HAP-1 (cell line): ENCODE measurements at places on chromosomes 3 and 15.

DNA sequence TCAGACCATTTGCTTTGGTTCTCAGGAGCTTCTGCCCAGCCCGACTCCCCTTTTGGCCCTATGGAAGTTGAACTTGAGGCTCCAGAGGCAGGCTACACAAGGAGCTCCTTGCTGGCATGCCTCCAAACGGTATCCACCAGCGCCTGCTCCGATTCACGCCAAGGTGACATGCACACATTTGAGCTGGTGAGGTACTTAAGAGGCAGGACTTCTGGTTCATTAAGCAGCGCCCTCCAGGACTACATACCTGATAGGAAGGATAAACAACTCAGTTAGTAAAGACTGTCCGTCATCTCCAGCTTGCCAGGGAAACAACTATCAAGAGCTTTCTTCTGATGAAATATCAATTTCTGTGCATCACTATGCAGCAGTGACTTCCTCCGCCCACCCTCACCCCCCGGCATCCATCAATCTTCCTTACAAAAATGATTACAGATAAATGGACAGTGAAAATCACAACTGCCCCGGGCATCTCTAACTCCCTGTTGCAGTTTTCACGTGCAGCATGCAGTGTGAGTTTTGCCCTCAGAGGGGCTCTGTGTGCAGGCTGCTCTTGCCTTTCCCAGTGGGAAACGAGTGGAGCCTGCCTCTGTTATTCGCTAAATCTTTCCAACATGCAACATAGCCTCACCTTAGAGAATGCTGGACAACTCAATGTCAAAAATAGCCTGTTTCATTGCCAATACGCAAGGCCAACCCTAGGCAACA, 122.9 kb downstream of the ARRDC4 start:
- DNase-seq = no peak

- DNase-seq = no peak
Observed at GRCh38 chr3:133691273-133692107, 29.7 kb upstream of the TOPBP1 start.

DNA sequence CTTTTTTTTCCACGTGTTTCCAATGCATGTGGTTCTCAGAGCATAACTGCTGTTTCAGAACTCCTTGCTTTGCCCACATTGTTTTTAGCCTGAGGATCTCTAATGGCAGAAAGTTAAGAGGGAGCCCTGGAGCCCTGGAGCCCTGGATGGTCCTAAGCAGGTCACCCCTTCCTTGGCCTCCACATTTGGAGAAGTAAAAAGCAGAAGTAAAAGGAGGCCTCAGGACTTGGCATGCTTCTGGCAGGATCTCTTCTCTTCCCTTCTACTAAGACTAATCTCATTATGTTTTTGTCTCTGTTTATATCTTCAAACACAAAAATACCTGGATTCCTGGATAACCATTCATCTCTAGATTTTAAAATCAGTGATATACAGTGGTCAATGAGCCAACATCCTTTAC, 50.1 kb downstream of the P2RY1 start:
- DNase-seq = no peak

GRCh38 chr3:128435058-128435457, 31.6 kb downstream of the DNAJB8 start:
- peak; percentile 27 for DNase-seq

DNA sequence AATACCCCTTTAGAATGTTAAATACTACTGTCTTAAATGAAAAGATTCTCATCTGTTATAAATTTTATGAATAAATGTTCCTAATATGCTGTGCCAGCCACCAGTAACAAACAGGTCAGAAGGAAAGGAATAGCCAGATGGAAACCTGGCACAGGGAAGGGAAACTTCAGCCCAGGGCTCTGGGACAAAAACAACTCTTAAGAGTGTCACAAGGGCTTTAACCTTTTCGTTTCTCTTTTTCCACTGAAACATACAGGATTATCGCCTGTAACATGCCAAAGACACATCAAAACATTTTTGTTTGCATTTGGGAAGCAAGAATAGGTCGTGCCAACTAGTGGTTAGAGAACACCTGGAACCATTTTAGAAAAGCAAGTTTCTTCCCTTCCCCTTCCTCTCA, 109.0 kb upstream of the NEDD4 start:
- no peak for DNase-seq

DNA sequence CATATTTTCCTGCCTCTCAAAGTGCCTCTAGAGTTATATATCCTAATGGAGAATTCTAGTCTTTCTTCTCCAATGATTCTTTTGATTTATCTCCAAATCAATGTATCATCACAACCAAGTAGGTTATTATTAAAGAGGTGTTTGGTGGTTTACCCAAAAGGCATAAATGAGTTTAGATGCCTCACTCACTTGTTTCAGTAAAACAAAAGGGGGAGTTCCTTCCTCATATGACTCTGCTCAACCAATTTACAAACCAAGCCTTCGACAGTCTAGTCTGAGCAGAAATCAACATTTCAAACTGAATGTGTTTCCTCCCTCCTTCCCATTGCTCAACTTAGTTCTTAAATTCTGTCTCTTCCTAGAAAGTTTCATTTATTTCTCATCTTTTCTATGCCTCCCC, 116.5 kb downstream of the TNIK start:
- no peak for DNase-seq

DNA sequence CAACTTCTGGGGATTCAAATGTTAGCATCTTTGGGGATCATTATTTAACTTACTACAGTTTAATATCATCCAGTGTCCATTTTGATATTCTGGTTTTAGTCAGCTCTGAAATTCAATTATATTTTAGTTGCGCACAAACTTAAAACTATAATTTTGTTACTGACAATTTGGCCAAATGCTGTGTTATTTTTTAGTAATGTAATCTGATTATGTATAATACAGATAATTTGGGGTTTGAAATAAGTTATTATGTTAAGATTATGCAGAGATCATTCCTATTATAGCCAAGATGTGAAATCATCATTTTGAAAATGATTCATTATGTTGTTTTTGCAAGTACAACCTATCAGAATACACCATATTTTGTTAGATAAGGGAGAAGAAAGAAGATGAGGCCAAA, 706.1 kb downstream of the ROBO2 start:
- DNase-seq = no peak

DNA sequence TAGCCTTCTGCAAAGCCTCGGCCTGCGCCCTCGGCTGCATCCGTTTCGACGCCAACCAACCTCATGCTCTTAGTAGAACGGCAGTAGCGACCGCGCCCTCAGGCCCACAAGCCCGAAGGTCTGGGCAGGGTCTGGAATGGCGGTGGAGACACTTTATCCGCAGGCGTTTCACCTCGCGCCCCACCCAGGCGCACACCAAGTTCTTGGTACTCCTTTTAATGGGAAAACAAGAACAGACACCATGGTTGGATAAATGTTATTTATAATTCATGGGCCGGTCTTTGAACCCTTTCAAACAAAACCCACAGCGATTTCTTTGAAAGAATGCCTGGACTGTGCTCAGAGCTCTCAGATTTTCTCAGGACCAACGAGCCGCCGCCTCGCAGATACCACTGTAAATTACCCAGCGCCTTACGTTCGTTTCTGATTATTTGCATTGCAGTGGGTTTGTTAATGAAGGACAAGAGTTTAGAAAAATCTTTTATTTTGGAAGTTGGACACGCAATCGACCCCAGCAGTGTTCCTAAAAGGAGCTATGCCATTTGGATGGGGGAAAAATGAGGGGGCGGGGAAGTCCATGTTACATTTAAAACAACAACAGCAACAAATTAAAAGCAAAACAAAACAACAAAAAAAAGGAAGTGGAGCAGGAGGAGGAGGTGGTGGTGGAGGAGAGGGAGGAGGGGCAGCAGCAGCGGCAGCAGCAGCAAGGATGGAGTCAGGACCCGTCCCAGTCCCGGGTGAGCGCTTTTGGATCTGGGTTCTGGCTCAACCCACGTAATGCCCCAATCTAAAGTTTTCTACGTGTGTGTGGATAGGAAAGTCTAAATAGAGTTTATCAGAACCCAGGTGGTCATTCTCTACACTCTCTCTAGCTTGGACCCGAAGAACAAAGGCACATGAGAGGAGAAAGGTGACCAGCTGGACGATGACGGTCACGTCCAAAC, 993 bp upstream of the ISL2 start:
- peak; percentile 68 for DNase-seq

- DNase-seq = peak; percentile 72
Observed at GRCh38 chr15:56821721-56822425, 88.6 kb upstream of the ZNF280D start.

- DNase-seq = no peak
Observed at GRCh38 chr3:67593761-67594234, 60.6 kb downstream of the SUCLG2 start.

DNA sequence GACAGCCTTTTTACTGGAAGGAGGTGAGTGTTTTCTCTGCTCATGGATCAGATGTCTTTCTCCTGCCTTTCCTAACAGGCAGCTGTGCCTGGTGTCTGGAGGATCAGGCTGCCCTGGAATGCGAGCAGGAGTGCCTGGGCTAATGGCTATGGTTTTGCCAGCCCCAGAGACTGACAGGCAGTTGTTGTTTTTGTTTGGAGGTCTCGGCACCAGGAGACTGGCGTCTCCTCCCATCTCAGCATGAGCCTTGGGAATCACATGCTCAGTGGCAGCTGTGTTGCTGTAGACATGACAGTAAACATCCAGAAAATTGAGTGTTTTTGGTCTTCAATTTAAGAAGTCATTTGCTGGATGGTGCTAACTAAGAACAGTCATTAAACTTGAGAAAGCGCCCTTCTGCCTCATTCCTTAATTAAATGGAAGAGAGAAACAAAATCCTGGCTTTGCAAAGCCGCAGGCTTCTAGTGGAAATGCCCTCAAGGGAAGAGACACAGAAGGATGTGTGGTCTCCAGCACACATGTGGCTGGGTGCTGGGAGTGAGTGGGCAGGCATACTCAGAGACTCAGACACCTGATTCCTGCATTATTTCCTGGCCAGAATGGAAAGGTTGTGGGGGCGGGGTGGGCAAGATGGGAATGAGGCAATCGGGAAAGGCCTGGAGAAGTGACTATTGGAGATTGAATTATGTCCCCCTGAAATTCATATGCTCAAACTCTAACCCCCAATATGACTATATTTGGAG, 97.0 kb upstream of the NMNAT3 start:
- DNase-seq = no peak

DNA sequence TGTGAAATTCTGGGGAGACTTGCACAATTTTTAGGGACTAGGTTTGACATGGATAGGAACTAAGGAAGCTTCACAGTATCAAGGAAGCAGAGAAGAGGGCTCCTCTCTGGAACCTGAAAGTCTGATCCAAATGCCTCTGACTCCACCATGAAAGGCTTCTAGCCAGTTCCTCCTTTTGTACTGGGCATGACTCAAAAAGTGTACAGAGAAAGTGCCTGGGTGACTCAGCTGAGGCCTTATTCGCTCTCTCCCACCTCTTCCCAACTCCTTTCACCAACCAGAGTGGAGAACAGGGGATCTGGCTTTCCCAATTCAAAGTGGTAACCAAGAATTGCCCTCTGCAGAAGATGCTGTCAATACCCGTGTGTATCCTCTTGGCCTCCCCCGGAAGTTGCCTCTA, 342.9 kb upstream of the PROK2 start:
- no peak for DNase-seq

GRCh38 chr3:174498638-174499037, 360.5 kb upstream of the NAALADL2 start:
- no peak for DNase-seq

- DNase-seq = no peak
Observed at GRCh38 chr15:50697109-50697797, 10.7 kb upstream of the TRPM7 start.

DNA sequence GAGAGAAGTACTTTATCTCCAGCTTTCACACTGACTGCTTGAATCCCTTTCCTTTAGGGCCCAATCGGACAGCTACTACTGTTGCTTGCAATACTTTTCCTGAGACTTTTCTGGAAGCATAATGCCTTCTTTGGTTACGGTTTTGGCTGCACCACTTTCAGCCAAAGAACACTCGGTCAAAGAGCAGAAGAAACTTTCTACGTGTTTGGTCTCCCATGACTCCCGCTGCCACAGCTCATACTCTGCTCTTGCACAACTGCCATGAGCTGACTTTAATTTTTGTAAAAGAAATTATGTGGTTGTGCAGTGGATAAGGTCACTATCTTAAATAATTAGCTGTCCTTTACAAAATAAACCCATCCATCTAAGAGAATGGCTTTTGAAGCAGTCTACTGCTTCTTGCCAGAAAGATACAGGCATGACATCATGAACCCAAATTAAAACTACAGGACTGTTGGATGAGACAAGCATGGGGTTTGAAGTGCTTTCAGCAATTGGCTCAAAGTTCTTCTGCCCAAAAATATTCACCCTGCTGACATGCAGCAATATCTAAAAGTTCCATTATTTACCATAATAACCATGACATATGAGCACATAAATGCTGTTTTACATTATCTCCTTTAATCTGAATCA, 42.0 kb downstream of the PROS1 start:
- DNase-seq = no peak

- DNase-seq = no peak
Observed at GRCh38 chr3:178455946-178456345, 80.3 kb upstream of the KCNMB2 start.

DNA sequence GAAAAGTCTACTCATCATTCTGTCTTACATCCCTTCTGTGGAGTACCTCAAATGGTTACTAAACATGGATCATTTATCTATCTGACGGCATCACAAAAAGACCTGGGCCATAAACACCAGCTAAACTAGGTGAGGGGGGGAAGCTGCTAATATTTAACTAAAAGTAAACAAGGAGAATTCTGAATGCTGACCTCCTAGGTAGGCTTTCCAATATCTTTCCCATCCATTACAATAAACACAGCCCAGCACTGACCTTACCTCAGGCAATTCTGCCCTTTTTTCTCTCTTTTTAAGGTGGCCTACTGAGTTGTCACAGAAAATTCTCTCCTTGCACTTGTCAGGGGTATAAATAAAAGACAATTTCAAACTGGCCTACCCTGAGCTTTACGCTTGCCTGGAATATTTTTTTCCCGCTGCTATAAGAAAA, 33.1 kb downstream of the USF3 start:
- no peak for DNase-seq

DNA sequence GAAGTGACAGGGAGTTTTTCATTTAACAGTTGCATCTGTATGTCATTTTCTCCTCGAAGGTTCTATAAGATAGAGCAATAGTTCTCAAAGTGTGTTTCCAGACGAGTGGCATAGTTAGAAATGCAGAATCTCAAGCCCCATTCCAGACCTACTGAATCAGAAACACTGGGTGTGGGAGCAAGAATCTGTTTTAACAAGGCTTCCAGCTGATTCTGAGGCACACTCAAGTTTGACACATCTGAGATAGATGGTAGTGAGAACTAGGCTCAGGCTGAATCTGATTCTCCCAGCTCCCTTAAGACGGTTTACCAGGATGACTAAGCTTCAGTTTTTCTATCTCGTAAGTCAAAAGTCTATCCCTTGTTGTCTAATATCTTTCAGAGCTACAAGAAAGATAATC, 159.8 kb upstream of the NUDT16 start:
- no peak for DNase-seq
